SK-N-SH treated with all-trans-retinoic acid at 6 μM for 48 hours (cell line): ENCODE measurements at places on chromosomes 2 and 18.

- ATAC-seq: no peak
These were observed 213.9 kb upstream of the SALL3 start for GRCh38 chr18:78765637-78766281.

- no peak for ATAC-seq
These were observed 120.3 kb upstream of the LYPD1 start for GRCh38 chr2:132790207-132790785.

DNA sequence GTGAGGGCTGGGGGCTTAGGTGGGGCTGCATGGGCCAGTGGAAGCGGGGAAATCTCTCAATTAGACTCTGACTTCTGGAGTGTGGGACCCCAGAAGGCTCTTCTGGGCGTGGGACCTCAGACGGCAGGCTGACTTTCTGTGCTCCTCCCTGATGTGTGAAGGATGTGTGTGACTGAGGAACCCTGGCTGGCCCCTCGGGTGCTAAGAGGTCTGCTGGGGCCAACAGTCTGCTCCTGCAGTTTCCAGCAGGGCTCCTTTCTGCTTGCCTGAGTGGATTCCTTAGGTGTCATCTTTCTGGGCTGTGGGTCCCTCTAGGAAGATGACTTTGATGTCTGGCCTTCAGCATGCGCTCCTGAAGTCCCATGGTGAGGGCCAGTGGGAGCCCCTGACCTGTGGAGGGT is 167.5 kb downstream of the DYSF start:
- ATAC-seq: no peak

DNA sequence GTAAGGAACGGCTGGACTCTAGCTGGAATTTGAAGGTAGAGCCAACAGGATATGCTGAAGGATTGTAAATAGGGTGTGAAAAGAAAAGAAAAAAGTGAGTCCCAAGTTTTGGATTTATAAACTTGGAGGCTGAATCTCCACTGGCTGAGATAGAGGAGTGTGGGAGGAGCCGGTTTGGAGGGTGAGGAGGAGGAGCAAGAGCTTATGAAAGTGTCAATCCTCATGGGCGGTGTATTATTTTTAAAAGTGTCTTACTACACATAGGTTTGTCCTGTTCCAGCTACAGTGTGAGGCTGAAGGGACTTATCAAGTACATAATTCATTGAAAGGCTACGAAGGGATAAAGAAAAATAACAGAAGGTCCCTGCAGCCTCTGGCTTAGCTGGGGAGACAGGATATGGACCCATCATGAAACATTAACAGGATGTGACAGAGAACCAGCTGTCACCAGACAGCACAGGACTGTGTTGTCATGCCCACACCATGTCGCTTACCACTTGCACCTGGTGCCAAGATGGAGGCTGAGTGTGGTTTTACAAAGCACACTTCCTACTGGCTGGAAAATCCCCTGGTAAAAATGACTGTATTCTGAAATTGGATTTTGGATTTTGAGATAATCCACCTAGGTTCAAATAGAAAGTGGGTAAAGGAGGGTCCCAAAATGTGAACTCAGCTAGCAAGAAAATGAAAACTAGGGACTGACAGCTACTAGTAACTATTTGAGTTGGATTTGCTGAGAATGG is 2.5 kb upstream of the MREG start:
- no peak for ATAC-seq

- peak; percentile 86 for ATAC-seq
These were observed 84.9 kb downstream of the MAPK4 start for GRCh38 chr18:50644807-50645206.

DNA sequence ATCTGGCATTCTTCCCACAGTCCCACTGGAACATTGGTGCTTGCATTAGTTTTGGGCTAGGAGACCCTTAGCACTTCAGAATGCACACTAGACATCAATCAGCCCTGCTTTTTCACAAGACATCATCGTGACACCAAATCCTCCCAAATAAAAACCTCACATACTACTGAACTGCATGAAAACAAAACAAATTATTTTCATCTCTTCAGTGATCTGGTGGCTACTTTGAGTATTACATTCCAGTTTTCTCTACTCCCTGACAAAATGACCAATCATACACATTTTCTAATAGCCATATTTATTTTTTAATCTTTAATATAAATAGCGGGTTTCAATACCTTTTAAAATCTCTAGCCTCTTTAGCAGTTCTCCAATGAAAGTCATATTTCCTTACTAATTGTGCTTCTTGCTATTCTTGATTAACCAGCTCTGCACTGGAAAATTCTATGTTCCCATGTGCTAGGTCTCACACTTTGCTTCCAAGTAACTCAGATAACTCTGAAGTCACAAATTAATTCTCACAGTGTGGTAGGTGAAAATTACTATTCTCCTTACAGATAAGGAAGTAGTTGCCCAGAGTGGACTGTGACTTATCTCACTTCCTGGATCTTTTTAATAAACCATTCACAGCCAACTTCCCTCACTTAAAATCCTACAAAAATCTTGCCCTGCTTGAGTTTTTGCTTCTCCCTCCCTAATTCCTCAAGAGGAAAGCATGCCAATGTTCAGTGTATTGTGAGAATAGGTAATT is 82.5 kb upstream of the EPB41L3 start:
- no peak for ATAC-seq

- no peak for ATAC-seq
These were observed 37.4 kb downstream of the XRCC5 start for GRCh38 chr2:216146573-216146972.

GRCh38 chr2:64477979-64478378 is 24.0 kb downstream of the LGALSL start:
- no peak for ATAC-seq

DNA sequence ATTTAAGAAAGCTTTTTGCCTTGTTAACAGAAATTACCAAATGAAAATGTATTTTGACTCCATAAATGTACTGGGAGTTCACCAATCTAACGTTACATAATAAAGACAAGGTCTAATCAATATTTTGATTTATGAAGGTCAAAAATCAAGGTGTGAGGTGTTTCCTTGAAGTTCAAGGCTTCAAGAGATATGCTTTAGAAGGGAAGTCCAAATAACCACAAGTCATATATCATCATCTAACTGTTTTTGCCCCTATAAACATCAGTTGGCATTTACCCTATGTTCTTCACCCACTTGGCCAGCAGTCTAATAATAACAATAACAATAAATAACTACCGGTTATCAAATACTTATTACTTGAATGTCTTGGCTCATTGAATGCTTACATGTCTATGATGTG is 196.1 kb upstream of the ID2 start:
- ATAC-seq: no peak

DNA sequence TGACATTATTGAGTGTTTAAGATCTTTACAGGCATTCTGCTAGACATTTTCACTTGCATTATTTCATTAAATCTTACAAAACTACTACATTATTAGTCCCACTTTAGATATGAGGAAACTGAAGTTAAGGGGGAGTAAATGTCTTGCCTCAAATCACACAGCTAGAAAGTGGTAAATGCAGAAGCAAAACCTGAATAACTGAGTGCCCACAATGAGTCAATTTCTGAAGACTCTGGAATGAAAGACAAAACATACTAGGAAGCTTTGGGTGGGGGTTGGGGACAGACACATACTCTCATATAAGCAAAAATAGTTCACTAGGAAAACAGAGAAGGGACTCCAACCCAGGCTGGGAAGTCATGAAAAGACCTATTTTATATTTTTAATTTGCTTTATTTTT is 214.4 kb upstream of the LRATD1 start:
- no peak for ATAC-seq

- peak; percentile 39; the same call in 2 of the 3 replicates for ATAC-seq
These were observed 82.8 kb downstream of the GLI2 start for GRCh38 chr2:120818441-120818920.

GRCh38 chr2:2942906-2943305 is 434.7 kb downstream of the EIPR1 start:
- no peak for ATAC-seq

DNA sequence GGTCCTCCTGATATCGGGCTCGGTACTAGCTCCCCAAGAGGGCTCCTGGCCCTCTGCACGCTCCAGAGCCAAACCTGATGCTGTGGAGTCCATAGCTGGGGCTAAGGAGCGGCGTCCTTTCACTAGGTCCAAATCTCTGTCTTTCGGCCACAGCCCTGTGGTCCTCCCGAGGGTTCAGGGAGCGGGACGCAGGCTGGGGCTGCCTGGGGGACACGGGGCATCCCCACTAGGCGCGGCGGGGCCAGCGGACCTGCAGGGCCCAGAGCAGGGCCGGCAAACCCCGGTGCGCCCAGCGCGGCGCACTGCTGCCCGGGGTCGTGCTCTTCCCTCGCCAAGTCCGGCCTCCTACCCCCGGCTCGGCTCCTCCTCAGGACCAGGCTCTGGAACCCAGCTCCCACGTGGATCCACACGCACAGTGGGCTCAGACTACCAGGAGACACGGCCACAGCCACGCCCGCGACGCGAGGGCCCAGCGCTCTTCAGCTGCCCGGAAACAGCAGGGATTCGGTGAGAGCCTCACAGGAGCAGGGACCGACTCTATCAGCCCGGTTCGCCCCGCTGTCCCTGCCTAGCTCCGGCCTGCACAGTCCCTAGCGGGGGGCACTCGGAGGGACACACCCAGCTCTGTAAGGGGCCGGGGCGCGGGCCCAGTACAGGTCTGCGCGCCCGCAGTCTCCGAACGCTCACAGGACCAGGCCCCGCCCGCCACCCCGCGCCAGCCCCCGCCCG is 593 bp downstream of the ZNF514 start:
- peak; percentile 80 for ATAC-seq

DNA sequence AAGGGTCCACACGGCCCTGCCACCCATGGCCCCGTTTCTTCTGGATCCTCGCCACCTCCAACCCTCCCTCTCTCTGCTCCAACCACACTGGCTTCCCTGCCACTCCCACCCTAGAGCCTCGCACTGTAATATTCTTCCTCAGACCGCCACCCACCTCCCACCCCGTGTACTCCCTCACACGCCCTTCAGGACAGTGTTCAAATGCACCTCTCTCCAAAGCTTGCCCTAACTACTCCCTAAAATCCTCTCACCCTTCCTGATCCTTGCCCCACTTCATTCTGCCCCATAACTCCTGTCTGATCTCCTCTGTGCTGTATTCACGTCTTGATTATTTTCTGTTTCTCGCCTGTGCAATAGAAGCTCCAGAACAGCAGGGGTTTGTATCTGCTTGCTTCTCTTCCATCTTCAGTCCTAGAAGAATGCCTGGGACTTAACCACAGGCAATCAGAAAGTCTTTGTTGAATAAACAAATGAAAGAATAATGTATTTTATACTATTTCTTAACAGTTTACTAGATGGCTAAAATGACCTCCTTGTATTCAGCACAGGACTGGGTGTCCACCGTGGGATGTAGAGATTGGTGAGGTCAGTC is 25.5 kb downstream of the EPB41L3 start:
- ATAC-seq: no peak
